ENCODE measurements at places on chromosomes 3 and 15. TPM values are rescaled to one million over a fixed set of nuclear protein-coding genes. Genes with fewer than 3 reads are reported as not detected.

DNA sequence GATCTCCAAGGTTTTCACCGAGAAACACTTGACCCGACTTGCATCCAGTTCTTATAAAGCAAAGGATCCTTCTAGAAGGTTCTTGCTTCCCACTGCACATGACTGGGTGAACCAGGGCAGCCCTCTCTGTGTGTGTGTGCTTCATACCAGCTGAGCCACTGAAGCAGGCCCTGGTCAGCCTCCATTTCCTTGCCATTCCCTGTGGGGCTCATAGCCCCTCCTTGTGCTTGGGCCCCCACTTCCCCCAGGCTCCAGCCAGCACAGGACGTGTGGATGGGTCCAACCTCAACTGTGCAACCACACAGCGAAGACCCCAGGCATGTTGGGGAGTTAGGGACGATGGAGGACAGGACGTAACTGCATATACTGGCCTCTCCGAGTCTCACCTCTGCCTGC is 15.5 kb downstream of the KLF15 start:
- DNase-seq = no peak

Gene KBTBD8
- total RNA-seq = 0.89 TPM

Gene PSTPIP1
- 0.76 TPM for total RNA-seq

Gene GCSAM
- total RNA-seq = not detected

Measured in HT-29 (cell line).